Glutamatergic neuron (in vitro differentiated cells): ENCODE measurements at places on chromosomes 3 and 15.

- DNase-seq: no peak
Observed at GRCh38 chr15:86004061-86004460, 75.6 kb upstream of the AGBL1 start.

GRCh38 chr3:48518638-48519276, 14.8 kb upstream of the SHISA5 start:
- DNase-seq: no peak

- DNase-seq: no peak
Observed at GRCh38 chr3:22156868-22157267, 405.9 kb upstream of the ZNF385D start.

DNA sequence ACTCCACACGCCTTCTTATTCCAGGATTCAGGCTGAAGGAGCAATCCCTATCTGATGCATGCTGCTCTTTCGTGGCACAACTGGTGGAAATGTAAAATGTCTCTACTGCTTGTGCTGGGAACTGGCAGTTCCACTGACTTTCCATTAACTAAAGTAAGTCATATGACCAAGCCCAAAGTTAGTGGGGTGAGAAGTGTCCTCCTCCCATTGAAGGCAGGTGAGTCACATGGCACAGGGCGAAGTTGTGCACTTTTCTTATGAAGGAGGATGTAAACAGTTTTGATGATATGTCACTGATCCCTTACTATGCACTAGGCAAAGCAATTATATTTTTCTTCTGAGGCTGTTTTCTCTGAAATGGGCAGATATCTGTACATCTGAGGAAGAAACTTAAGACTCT, 51.6 kb downstream of the SLC7A14 start:
- DNase-seq: no peak

- no peak for DNase-seq
Observed at GRCh38 chr15:98983334-98983733, 24.3 kb downstream of the PGPEP1L start.

- DNase-seq: no peak
Observed at GRCh38 chr3:51684971-51685751, 14.1 kb downstream of the TEX264 start.

DNA sequence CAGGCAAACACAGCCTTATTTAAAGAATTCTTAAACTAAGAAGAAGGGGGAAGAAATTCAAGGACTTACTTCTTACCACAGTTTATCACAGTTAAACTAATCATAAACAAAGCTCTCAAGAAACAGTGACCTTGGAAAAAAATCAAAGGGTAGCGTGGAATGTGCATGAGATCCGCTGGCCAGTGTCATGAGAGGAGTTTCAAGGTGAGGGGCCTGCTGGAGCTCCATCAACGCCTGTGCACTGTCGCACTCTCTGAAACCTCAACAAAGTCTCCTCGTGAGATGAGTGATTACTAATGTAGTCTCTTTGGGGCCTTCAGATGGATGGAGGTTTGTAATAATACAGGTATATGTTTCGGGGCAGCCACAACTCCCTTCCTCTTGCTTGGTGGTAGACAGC, 28.4 kb upstream of the PRICKLE2 start:
- DNase-seq: no peak

GRCh38 chr3:40846451-40846850, 321.7 kb downstream of the ZNF621 start:
- DNase-seq: no peak

GRCh38 chr3:193853511-193854219, 260.7 kb downstream of the OPA1 start:
- DNase-seq: no peak

DNA sequence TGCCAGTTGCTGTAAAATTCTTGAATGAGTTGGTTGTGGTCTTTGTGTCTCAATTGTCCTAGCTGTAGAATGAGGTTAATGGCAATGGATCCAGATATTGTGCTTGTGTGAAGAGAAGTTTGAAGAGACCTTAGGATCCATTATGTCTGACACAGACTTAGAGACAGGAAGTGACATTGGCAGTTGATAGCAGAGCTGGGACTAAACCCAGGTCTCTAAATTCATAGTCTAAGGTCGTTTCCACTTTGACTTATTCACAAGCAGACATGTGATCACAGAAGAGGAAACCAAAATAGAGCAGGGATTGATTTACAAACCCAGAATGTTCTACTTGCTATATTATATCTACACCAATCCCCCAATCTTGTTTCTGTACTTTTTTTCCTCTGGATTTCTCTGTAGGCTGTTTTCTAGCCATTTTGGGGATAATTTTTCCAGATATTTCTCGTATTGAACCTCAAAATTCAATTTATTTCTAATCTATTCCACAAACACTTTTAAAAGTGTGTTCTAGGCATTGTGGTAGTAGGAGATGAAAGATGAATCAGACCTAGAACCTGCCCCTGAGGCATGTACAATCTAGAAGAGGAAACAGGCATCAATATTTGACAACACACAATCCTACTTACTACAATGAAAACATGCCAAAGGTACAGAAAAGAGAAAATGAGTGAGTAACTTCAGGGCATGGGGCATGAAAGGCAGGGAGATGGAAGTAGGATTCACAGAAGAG, 123.3 kb downstream of the NFKBIZ start:
- DNase-seq: no peak

DNA sequence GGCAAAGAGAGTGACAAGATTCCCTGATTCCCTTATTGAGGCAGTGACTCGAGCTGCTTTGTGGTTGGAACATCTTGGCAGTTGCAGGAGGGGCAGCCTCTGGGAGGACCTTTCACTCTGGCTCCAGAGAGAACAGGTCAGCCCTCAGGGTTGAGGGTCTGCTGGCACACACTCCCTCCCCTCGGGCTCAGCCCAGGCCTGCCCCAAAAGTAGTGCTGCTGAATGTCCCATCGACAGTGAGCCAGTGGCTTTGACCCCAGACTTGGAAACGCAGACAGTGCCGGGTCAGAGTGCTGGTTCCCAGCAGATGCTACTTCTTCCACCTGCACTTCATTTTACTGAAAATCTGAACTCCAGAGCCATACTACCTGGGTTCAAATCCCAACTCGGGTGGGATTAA, 25.6 kb upstream of the ATP2B2 start:
- DNase-seq: no peak

- no peak for DNase-seq
Observed at GRCh38 chr15:72195101-72195511, 2.5 kb downstream of the GRAMD2A start.

DNA sequence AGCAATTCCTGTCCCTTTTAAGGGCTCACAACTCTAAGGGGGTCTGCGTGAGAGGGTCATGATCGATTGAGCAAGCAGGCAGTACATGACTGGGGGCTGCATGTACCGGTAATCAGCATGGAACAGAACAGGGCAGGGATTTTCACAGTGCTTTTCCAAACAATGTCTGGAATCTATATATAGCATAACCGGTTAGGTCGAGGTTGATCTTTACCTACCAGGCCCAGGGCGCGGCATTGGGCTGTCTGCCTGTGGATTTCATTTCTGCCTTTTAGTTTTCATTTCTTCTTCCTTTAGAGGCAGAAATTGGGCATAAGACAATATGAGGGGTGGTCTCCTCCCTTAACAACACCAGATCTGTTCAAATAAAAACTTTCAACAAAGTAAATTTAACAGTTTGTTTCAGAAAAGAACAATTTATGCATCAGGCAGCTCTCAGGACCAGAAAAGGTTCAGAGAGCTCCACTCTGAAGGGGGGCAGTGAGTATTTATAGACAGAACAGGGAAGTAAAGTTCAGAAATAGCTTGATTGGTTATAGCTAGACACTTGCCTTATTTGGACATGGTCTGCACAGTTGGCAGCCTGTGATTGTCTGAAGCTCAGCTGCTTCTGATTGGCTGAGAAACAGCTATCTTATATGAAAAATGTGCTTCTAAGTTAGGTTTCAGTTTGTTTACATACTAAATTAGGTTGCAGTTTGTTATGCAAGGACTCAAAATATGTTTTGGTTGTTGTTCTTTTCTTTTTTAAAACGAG, 17.2 kb upstream of the B4GALT4 start:
- DNase-seq: no peak

DNA sequence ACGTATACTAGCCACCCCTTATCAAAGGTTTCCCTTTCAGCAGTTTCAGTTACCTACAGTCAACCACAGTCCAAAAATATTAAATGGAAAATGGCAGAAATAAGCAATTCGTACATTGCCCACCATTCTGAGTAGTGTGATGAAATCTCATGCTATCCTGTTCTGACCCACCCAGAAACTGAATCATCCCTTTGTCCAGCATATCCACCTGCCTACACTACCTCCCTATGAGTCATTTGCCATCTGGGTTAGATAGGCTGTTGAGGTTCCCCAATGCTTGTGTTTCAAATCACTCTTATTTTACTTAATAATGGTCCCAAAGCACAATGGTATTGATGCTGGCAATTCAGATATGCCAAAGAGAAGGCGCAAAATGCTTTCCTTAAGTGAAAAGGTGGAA, 15.3 kb upstream of the PHC3 start:
- DNase-seq: no peak

DNA sequence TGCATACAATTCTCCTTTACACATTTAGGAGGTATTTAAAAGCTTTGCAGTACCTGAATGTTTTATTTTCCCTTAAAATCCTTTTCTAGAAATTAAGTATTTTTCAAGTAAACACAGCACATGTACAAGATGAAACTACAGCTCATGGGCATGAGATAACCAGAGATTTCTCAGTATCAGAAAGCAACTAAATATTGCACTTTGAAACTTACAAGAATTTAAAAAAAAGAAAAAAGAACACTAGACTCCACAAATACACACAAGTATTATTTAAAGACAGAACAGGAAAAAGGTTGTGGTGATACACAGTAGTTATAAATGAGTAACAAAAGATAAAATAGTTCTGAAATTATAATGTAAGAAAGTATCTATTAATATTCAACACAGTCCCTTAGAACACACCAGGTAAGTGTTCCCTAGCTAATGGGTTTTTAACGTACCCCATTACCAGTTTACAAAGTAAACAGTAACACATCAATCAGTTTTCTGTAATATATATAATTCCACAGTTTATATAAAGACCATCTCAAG, 35.3 kb downstream of the SLTM start:
- DNase-seq: no peak

DNA sequence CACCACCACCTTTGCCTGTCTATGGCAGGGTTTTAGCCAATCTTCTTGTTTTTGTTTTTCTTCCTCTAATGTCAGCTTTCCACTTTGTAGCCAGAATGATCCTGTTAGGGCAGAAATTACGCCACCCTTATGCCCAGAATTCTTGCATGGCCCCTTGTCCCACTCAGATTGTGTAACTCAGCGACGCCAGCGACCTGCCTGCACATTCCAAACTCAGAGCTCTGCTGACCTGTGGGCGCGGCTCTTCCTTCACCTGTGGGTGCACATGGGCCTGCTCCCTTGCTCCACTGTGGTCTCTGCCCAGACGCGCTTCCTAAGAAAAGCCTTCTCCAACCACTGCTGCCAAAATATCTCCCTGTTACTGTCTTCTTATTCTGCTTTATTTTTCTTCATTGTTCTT, 45.0 kb downstream of the MED12L start:
- no peak for DNase-seq

- no peak for DNase-seq
Observed at GRCh38 chr3:139251529-139251928, 92.3 kb upstream of the MRPS22 start.

DNA sequence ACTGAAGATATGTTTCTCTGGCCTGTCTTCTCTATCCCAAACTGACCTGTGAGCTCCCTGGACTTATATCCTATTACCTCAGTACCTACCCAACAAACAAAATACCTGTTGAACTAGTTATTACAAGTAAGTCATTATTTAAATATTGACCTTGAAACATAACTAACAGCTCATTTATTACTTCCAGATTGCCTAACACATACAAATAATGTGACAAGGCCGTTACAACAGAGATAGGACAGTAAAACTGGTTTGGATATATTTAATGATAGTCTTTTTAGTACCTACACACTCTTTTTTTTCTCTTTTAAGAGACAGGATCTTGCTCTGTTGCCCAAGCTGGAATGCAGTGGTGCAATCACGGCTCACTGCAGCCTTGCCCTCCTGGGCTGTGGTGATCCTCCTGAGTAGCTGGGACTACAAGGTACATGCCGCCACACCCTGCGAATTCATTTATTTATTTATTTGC, 145.0 kb downstream of the ADAM10 start:
- DNase-seq: no peak

DNA sequence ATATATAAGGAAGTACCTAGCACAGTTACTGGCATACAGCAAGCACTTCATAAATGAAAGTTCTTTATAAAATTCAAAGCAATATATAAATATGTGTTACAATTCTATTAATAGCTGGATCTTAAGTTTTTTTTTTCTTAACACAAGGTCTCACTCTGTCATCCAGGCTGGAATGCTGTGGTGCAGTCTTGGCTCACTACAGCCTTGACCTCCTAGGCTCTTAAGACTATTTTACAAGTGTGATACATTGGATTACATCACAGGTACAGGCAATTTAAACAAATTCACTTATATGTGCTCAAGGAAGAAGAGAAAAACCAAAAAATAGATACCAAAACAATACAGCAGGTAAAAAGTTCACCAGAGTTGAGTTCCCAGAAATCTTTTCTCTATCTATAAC, 60.6 kb downstream of the ZNF280D start:
- no peak for DNase-seq

GRCh38 chr3:112814266-112814665, 32.4 kb downstream of the CD200R1L start:
- DNase-seq: no peak
